ENCODE measurements at places on chromosomes 5 and 9.

- DNase-seq = no peak
Observed at GRCh38 chr9:76342858-76343257, 51.4 kb downstream of the RFK start.

GRCh38 chr5:144207875-144208444 is 37.3 kb downstream of the KCTD16 start:
- no peak for DNase-seq

GRCh38 chr9:20981486-20981885 is 50.0 kb downstream of the HACD4 start:
- peak; percentile 87 for DNase-seq

GRCh38 chr9:73402081-73403028 is 250.7 kb downstream of the ANXA1 start:
- no peak for DNase-seq

GRCh38 chr9:98010445-98010844 is 27.3 kb downstream of the ANP32B start:
- DNase-seq = no peak

GRCh38 chr9:135902655-135903357 is 4.5 kb downstream of the CAMSAP1 start:
- no peak for DNase-seq

DNA sequence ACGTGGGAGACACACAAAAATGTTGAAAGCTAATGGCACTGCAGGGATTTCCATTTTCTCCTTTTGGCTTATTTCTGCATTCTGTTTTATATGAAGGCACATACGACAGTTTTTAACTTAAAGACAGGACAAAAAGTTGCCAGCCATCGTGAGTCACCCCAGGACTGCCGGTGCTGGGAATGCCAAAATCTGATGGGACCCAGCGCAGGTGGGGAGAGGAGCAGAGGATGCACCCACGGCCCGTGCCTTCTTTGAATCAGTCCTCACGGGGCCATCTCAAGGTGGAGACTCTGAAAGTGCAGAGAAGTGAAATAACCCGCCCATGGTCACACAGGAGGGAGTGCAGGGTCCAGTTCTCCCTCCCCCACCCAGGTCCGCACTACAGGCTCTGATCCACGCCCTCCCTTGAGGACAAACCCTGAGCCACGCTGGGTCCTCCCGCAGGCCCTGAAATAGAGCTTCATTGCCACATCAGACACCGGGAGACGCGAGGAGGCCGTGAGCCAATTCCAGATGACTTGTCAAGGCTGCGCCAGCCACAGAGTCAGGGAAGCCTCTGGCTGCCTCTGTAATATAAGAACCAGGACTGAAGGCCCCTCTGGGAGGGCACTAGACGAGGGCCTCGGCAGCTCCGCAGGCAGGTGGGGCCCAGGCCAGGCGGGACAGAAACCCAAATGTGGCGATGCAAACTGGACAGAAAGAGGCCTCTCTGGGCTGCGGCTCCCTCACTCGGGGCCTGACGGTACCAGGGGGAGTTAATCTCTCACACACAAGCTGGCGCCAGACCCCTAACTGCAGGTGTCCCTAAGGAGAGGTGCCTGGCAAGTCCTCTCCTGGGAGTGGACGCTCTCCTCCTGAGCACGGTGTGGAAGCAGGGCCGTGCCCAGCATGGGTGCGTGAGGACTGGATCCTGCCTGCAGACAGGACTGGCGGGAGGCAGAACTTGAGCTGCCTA is 22.9 kb downstream of the ADAMTS2 start:
- DNase-seq = peak; percentile 37

DNA sequence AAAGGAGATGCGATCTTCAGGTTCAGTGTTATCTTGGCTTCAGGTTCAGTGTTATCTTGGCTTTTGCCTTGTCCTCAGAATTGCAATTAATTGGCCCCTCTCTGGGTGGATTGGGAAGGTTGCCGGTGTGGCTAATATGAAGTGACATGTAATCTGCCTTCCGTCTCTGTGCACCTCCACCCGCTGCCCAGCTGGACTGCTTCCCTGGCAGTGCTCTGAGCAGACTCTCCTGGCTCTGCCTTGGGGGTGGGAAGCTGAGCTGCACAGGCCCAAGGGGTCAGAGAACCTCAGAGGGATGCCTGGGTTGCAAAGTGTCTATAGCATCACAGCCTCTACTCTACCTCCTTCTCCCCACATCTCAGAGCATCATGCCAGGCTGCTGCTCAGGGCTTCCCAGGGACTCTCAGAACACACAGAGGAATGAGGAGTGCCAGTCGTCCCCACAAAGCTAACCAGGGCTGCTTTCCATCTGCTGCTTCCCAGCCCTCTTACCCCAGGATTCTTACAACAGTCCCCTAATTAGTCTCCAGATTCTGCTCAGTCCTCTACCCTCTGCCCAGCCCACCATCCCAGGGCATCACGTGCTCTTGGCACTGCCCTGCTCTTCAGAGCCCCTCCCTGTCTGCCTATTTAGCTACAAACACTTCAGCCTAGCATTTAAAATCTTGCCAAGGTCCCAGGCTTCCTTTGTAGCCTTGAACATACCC is 54.4 kb upstream of the AFAP1L1 start:
- DNase-seq = no peak
